ENCODE measurements at places on chromosomes 13 and 19.

GRCh38 chr13:80989747-80990146 lies 648.8 kb upstream of the SPRY2 start:
- DNase-seq: no peak

DNA sequence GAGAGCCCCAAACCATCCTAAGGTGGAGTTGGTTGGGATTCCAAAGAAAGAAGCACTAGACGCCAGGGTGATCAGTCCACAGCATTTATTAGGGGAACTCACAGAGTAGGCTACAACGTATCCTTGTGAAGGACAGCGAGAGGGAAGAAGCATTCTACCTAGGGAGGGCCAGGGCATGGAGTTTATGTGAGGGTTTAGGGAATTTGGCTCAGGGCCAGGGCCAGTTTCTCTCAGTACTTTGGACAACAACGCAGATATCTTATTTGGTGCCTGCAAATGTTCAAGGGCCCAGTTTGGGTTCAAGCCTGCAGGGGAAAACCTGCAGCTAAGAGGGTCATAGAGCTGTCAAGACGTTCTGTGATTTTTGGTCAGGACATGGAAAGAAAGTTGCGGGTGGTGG lies 73.9 kb upstream of the GJB6 start:
- no peak for DNase-seq

- DNase-seq: no peak
Measured at GRCh38 chr13:32150794-32151193, 119.2 kb downstream of the FRY start.

DNA sequence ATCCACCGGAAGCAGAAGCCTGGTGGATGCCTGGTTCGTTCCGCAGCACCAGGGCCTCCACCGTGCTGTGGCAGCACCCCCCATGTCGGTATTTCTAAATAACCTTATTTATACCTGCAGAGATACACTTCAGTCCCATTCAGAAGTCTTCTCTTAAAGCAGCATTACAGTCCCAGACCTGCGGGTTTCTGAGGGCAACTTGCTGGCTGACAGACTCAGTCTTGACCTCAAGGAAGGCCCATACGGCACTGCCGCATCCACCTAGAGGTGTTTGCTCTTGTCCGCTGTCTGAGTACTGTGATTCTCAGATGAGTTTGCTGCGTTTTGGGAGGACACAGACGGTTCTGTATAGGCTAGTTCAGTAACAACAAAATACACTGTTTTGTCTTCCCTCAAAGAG lies 16.9 kb upstream of the TEX29 start:
- DNase-seq: no peak

DNA sequence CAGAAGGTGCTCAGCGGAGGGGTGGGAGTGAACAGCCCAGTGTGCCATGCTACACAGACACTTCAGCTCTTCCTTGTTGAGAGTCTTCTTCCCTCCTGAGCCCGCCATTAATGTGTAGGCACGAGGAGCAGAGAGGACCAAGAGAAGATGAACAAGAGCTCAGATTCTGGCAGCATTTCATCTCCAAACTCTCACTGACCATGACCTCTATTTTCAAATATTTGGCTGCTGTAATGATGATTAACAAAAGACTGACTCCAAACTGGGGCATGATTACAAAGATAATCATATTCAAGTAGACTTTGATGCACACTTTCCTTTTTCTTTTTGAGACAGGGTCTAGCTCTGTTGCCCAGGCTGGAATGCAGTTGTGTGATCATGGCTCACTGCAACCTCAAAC lies 236.5 kb downstream of the DCLK1 start:
- DNase-seq: no peak

DNA sequence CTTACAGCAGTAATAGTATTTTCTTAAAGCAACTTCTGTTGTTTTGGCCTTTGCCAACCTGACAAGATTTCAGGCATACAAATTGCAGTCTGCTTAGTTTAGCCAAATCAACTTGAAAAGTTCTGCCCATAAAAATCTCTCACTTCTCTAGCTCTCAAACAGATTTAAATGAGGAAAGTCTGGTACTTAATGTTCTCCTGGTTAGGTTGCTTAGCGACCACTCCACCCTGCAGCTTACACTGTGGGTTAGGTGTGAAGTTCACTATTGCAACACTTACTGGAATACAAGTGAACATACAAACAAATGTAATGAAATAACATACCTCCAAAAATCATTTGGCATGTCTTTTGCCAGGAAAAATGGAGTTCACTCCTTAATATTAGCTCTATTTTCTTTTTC lies 178.7 kb upstream of the PCDH9 start:
- DNase-seq: no peak

DNA sequence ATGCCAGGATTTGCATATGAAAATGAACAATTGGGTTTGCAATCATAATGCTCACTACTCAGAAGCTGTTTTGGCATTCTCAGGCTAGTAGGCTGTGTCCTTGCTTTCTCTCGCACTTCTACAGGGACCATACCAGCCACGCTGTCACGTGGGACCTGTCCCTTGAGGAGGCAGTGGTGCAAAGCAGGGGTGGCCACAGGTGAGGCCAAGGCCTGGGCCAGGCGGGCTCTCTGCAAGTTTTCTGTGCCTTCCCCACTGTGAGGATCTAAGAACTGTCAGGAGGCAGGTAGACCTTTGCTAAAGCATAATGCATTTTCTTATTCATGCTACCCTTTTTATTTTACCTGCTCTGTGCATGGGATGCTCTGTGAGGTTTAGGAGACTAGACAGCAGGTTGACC lies 89.4 kb upstream of the IRS2 start:
- DNase-seq: no peak

GRCh38 chr19:2455851-2456570 lies 748 bp downstream of the LMNB2 start:
- no peak for DNase-seq

DNA sequence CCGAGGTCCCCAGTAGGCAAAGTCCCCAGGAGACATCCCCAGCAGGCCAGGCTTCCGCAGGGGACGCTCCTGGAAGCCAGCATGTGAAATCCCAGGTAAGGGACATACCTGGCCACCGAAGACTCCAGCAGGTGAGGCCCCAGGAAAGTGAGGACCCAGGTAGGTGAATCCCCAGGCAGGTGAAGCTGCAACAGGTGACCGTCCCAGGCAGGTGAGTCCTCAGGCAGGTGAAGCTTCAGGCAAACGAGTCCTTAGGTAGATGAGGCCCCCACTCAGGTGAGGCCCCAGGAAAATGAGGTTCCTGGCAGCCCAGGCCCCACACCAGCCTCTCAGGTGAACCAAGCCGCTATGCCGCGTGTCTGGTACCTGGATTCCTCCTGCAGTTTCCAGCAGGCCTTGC lies 8.3 kb downstream of the FUT6 start:
- DNase-seq: no peak

DNA sequence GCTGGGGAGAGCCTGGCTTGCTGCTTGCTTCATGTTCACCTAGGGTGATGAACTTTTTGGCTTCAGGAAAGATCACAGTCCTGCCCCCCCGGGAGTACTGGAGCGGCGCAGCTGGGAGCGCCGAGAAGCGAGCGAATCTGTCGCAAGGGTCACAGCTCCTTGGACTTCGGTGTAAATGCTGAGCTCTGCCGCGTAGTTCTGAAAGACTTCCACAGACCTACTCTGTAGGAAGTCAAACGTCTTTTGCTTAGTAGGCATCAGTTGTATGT lies 2.7 kb downstream of the ING1 start:
- no peak for DNase-seq

- no peak for DNase-seq
Measured at GRCh38 chr19:2527171-2527570, 51.2 kb downstream of the GADD45B start.

DNA sequence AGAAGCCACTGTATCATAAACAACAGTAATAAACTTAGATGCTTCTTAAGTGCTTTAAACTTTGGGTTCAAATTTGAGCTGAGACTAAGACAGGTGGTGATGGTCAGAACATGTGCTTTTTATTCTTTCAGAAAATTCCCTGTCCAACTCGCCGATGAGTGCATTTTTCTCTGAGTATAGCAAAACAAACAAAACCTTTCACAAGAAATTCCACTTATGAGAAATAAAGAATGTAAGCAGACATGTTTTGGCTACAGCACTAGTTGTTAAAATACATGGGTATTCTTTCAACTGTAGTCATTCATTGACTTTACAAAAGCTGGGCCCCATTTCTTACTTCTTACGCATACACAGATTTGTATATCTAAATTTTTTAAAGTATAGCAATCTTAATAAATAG lies 125.6 kb downstream of the SPRY2 start:
- DNase-seq: no peak

- DNase-seq: no peak
Measured at GRCh38 chr13:50222569-50223332, 207.5 kb downstream of the KCNRG start.

DNA sequence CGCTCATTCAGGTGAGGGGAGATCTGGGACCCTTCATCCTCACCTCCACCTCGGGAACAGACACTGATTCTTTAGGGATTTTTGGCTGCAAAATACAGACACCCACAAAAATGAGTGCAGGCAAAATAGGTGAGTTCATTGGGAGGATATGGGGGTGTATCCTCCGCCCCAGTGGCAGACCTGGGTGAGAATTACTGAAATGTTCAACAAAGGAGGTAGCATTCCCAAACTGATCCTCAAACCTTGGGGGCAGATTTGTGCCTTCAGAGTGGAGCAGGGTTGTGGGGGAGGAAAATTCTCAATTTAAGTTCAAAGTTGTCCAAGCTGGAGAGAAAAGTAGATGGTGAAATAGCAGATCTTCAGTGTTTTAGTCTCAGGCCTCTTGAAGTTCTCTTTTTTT lies 31.3 kb upstream of the SIN3B start:
- no peak for DNase-seq

DNA sequence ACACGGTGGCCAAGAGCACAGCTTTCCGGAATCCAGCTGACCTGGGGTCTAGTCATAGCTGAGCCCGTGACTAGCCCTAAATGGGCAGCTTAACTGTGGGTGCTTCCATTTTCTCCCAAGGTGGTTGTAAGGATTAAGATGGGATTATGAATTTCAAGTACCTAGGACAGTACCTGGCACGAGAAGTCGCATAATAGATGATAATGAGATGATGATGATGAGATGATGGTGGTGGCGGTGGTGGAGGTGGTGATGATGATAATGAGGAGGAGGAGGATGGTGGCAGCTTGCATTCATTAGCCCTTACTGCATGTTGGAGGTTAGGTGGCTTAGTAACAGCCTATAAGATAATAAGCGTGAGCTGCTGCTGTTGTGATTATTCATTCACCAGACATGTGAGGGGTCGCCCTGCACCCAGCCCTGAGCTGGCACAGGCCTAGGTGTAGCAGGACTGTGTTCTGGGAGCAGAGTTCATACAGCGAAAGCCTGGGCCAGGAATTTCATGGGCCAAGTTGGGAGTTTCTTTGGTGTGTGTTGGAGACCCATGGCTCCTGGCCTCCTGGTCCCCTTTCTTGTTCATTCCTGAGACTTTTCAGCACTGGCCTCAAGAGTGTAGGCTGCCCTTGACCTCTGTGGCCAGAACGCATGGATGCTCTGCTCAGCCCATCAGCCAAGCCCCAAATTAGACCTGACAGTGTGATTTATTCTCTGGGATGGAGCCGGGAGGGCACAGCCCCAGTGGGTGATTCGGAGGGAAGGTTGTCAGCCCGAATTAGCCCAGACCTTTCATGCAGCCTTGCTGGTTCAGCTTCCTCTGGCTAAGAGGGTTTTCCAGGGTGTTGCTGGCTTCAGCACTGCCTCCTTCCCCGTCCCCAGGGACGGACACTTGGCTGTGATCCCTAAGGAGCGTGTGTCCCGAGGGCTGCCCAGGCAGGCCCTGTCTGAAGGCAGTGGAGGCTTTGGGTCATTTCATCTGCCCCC lies 128.8 kb downstream of the SIPA1L3 start:
- no peak for DNase-seq

DNA sequence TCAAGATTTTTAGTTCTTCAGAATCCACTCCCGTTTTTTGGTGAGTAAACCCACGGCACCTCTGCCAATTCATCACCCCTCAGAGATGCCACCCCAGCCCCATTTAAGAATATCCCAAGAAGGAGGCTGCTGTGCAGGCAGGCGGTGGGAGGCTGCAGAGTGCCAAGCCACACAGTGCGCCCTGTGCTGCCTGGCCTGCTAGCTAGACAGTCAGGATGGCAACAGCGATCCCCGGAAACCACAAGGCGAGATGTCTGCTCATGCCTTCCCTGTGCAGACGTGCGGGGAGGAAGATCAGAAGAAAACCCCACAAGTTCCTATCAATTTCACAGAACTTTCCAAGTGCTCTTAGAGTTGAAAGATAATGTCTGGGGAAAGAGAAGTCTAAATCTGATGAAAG lies 64.8 kb upstream of the GPR183 start:
- DNase-seq: no peak

GRCh38 chr19:3499738-3500428 lies 591 bp downstream of the DOHH start:
- DNase-seq: no peak

DNA sequence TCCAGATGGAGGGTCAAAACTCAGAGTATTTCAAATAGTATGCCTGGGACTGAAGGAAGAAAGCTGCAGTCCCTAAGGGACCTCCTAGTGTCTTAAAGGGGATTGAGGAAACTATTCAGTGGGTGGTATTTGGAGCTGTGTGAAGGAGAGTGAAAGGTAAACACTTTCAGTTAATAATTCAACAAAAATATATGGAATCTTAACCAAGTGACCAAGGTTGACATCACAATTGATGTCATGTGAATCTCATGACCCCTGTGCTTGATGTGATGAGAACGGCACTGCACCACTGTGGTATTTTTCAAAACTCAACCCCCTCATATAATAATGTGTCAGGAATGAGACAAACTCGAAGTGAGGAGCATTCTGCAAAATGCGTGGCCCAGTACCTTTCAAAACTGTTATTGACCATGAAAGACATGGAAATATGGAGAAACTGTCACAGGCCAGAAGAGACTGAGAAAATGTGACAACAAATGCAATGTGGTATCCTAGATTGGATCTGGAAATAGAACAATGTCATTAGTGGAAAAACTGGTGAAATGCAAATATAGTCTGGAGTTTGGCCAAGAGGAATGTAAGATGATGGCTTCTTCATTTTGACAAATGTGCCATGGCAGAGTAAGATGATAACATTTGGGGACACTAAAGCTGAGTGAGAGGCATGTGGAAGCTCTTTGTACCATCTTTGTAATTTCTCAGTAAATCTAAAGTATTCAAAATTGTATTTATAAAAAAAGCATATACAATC lies 553.9 kb downstream of the RFC3 start:
- DNase-seq: no peak

- no peak for DNase-seq
Measured at GRCh38 chr13:33518452-33518851, 232.9 kb upstream of the STARD13 start.

All from endothelial cell (in vitro differentiated cells).